ENCODE measurements at places on chromosomes 1 and 21.

DNA sequence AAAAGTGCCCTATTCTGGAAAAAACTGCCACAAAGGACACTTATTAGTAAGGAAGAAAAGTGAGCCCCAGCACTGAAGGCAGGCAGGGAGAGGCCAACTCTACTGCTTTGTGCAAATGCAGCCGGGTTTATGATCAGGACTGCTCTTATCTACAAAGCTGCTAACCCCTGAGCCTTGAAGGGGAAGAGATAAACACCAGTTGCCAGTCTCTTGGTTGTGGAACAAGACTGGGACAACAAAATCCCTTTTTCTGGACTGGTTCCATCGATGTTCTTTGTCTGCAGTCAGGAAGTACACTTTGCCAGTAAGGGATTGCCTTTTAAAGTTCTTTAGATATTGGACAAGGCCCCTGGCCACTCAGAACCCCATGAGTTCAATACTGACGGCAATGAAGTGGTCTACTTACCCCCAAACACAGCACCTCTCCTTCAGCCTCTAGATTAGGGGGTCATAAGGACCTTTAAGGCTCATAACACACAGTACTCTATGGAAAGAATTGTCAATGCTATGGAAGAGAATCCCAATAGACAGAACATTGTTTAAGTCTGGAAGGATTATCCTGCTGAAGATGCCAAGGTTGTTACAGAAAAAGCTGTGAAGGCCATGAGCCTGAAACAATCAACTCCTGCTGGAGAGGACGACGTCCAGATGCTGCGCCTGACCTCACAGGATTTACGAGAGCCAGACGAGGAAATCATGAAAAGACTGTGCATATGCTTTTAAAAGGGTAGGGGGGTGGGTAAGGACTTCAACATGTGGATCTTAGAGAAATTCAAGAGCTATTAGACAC is 43.6 kb downstream of the GNB1 start:
- no peak for DNase-seq

- DNase-seq, result no peak
Observed at GRCh38 chr1:27430903-27431600, 38.6 kb downstream of the GPR3 start.

DNA sequence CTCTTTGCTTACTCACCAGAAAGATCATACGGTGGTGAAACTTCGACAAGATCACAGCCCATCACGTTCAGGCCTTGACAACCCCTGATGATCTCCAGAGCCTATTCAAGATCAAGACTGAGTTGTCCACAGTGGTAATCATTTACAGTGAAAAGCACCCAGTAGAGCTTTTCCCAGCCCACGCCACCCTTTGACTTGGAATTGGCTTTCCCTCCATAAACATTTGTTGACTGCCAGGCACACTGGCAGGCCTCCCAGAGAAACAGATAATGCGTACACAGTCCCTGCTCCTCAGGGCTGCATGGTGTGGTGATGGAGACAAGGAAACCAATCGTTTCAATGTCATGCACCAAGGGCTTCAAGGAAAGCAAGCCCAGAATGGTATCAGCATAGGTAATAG is 10.1 kb downstream of the AGMAT start:
- no peak for DNase-seq

DNA sequence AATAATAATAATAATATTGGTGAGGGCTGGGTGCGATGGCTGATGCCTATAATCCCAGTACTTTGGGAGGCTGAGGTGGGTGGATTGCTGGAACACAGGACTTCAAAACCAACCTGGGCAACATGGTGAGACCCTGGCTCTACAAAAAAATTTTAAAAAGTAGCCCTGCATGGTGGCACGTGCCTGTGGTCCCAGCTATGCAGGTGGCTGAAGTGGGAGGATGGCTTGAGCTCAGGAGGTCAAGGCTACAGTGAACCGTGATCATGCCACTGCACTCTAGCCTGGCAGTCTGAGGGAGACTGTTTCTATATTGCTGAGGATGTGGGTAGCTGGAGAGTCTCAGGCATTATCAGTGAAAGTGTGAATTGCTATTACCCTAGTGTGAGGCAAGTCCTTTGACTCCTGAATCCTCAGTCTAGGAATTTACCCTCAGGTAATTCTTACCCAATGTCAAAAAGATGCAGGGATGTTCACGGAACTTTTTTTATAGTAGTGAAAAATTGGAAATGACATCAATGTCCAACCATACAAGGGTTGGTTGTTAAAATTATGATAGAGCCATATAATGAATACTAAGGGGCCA is 61.8 kb upstream of the RPL11 start:
- DNase-seq, result no peak

GRCh38 chr1:193120604-193121166 is 1.1 kb upstream of the CDC73 start:
- no peak for DNase-seq

- no peak for DNase-seq
Observed at GRCh38 chr21:39849014-39849655, 18.1 kb upstream of the PCP4 start.

GRCh38 chr21:36973986-36974850 is 7.7 kb upstream of the HLCS start:
- no peak for DNase-seq

- DNase-seq, result no peak
Observed at GRCh38 chr1:72369069-72369757, 86.9 kb upstream of the NEGR1 start.

DNA sequence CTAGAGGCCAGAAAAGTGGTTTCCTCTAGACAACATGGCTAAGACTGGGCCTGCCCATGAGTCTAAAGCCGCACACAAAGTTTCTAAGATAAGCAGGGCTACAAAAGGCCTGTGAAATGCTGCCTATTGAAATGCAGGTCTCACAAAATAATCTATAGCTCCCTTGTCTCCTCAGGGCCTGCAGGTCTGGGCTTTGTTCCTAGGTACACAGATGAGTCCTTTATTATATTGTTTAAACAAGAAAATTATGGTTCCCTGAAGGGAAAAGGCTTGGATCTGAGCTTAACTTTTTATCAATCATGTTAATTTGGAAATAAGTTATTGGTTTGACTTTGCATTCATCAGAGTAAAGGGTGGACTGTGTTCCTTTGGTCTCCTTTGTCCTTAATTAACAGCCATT is 413.4 kb upstream of the BEND5 start:
- no peak for DNase-seq

DNA sequence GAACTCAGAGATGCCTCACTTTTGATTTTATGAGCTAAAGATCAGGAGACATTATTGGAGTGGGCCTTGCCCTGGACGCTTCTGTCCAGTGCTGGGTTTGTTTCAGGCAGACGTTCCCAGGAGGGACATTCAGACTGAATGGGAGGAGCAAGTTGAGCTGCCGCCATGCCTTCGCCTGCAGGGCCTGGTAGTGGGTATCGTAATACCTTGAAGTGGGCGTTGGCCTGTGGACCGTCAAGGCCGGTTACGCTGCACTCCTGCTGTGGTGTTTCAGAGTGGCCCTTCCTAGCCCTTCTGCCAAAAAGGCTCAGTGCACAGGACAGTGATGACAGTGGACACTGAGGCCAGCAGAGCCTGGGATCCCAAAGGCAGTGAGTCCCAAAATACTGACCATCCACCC is 1.6 kb downstream of the FAM3B start:
- no peak for DNase-seq

DNA sequence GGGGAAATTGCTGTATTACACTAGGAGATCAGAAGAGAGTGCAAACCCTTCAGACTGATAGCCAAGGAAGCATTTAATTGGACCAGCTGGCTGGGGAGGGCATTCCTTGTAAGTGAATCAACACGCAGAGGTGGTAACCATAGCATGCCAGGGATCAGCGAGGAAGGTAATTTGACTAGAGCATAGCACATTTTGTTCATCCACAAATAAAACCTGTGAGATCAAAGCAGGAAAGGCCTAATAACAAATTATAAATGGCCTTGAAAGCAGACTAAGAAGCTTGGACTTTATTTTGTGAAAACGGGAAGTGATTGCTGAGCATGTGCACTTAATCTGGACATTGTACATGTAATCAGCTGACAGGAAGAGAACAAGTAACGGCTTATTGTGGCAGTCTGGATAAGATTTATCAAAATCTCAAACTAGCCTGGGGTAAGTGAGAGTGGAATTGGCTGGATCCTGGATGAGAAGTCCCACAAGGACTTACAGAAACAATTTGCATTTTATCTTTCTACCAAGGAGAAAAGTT is 11.7 kb upstream of the CD55 start:
- DNase-seq, result no peak

GRCh38 chr21:21156957-21157356 is 158.7 kb downstream of the NCAM2 start:
- no peak for DNase-seq

GRCh38 chr1:21337454-21337927 is 47.2 kb upstream of the ECE1 start:
- no peak for DNase-seq

GRCh38 chr1:94658221-94658620 is 116.7 kb upstream of the F3 start:
- DNase-seq, result no peak

DNA sequence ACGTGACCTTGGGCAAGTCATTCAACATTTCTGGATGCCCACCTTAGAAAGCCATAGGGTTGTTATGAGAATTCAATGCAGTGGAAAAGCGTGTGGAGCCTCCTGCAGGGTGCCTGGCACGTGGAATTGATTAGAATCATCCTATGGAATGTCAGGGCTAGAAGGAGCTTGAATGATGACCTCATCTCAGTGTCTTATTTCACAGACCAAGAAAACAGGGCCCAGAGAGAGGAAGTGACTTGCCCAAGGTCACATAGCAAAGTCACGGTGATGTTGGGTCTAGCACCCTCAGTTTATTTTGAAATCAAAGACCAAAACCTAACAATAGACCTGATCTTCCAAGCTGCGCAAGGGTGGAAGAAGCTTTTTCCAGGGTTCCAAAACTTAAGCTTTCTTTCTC is 6.0 kb downstream of the TRABD2B start:
- DNase-seq, result no peak

- DNase-seq, result no peak
Observed at GRCh38 chr1:215181518-215181917, 99.0 kb downstream of the KCNK2 start.

- no peak for DNase-seq
Observed at GRCh38 chr1:19739628-19740027, 60.1 kb downstream of the TMCO4 start.

DNA sequence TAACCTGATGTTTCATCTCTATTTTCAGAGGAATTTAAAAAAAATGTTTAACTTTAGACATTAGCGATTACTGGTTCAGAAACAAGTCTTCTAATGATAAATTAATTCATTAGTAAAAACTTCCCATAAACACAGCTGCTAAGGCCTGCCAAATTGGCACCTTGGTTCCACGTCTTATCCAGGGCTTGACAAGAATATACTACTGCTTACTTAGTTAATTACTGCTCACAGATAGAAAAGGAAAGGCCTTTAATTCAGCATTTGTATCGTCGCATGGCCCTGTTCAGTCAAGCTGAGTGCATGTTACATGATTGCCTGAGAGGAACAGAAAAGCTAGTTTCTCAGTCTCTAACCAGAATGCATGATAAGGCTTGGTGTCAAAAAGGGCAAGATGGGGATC is 84.6 kb downstream of the ADGRL2 start:
- DNase-seq, result no peak

DNA sequence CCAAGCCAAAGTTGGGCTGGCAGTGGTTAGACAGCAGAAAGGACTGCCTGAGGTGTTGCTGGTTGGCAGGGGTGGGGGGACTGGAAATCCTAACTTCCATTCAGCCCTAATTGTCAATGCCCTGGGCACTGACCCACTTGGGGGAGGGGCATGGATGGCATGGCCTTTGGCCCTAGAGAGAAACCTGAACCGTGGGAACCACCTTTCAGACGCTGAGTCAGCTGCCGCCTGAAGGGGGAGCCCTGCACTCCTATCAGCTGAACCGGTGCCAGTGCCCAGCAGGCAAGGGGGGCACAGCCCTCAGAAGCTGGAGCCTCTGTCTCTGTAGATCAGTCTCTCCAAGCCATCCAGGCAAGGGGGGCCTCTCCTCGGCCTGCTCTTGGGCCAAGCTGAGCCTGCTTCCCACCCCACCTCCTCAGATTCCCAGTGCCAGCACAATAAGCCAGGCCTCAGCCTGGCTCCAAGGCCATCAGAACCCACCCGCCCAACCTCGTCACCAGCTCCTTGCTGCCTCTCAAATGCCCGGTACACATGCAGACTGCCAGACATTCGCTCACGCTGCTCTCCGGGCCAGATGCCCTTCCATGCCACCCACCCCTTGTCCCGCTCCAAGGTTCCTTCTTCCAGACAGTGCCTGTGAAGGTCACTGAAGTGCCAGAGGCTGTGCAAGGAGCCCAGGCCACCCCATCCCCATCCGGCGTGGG is 11.6 kb downstream of the TINAGL1 start:
- peak; percentile 56 for DNase-seq

DNA sequence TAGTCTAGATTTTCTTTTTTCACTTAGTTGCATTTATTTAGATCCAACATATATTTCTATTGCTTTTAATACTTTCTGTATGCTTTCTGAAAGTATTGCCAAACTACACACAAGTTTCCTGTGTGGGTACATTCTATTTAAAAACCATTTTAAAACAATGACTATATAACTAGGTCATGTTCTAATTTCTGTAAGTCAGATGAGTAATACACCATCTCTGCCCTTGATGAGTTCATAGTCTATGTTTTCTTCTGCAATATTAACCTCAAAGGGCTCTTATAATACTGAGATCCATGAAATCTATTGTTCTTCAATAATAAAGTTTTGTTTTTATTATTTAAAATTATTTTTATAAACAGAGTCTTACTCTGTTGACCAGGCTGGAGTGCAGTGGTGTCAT is 68.3 kb downstream of the RNASEL start:
- DNase-seq, result no peak

- no peak for DNase-seq
Observed at GRCh38 chr1:150121236-150121862, 28.4 kb upstream of the PLEKHO1 start.

GRCh38 chr1:87072411-87072810 is 158.0 kb downstream of the HS2ST1 start:
- no peak for DNase-seq

DNA sequence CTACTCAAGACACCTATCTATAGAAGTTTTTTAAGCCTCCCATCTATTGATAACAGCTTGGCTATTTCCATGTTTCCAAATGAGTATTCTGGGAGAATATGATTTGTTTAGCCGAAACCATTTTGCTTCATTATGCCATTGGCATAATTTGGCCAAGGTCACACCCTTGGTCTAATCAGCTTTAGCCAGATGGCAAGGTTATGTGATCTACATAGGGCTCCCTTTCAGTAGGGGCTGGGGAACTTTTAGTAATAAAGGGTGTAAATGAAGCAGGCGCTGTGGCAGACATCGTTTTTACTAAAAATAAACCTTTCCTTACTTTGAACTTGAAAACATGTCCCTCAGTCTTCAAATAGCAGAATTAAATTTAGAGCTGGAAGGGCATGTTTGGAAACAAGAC is 3.0 kb upstream of the PDC start:
- no peak for DNase-seq

DNA sequence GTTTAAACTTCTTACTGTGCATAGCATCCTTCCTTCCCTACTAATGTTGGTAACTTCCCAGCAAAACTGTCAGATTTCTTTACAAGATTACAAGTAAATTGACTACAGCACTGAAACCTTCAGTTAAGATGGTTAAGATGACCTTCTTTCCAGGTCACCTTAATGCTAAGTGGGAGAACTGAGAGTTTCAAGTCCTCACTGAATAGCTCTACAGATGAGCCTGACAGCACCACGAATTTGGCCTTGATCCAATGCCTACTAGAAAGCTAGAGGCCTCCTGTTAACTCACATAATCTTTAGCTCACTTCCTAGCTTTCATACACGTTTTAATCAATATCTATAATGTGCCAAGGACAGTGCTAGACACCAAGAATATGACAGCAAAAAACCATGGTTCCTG is 276.0 kb upstream of the PLD5 start:
- DNase-seq, result no peak

All from stimulated activated CD4-positive, alpha-beta T cell treated with anti-CD3 and anti-CD28 coated beads, Interleukin-2, amount 100 ng/mL, for 24 hours (primary cell).